ENCODE measurements at places on chromosomes 7 and 10.

- peak; percentile 48 for DNase-seq
These were observed 322.4 kb downstream of the HGF start for GRCh38 chr7:81447351-81447952.

DNA sequence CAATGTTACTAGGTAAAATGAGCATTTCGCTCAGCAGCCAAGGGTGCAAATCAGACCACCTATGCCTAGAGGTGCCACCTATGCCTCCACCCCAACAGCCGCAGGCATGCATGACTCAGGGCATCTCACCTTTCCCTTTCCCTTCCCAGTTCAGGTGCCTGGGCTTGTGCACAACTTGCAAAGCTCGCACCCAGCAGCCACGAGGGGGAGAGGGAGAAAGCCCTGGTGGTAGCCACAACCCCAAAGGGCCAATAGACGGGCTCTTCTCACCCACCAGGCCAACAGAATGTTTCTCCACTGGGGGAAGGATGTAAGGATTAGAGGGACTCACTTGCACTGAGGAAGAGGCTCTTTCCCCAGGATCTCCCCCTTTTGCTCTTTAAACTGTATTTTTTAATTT lies 462.3 kb upstream of the PCDH15 start:
- DNase-seq = no peak

DNA sequence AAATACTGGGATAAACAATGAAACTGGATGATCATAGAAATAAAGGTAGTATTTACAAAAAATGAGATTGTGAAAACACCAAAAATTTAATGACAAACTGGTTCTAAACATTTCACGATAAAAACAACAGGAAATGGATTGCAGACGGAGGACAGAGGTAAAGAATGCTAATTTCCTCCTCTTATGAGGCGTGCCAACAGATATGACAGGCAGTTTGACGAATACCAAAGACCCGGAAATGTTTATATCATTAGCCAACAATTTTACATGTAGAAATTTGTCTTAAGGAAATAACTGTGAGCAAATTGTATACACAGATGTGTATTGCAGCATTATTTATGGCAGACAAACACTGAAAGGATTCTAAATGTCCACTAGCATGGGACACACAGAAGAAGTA lies 162.0 kb upstream of the MGMT start:
- peak; percentile 14 for DNase-seq

DNA sequence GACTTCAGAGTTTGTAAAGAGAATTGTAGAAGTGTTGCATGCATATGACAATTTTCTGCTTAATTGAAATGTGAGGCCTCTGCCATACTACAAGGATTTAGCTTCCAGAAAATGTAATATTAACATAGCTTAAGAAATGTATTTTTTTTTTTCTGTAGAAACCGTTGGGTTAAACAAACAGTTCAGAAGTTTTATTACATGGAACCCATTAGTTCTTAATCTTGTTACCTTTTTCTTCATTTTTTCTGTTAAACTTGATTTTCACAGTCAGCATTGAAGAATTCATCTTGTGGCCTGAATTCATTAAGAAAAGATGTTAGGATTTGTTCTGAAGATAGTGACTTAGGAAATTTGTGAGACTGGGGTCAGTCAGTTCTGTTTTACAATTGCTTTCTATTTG lies 4.9 kb downstream of the PTEN start:
- no peak for DNase-seq

GRCh38 chr10:122347170-122347841 lies 27.2 kb upstream of the PLEKHA1 start:
- no peak for DNase-seq

- DNase-seq = no peak
These were observed 91.7 kb downstream of the MET start for GRCh38 chr7:116763647-116764046.

DNA sequence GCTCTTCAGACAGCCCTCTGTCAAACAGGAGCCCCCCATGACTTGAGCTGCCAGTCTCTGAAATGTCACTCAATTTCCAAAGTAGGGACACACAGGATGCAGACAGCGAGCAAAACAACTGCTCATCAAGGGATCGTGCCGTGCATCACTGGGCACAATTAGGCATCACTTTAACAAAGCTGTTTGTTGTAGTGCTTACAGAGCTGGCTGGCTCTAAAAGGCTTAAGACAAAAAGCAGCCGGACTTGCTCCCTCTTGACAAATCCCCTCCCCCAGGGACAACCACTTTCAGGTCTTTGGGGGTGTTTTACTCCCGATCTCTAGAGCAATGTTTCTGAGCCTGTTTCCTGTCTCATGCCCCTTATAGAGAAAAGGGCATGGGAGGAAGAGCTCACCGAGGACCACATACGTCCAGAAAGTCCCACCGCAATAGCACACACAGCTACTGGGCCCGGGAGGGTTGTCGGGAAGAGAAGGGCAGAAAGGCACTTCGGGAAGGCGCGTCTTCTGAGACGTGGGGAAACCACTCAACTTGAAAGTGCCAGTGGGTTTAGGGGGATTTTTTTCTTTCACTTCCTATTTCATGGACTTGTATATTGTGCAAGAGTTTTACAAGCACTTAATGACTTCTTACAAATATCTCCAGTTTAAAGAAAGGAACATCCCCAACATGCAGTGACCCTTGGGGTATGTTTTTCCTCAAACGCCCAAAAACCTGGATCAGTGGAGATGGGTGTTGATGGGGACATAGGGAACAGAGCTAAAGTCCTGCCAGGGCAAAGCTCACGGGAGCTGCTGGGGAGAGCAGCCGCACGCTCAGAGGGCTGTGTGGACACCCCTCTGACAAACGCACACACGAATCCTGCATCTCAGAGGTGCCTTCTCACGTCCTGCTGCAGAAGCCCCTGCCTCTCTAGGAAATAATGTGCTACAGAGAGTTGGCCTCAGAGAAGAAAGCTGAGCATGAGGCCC lies 27.1 kb downstream of the LRRC20 start:
- no peak for DNase-seq

GRCh38 chr10:35185260-35186034 lies 58.8 kb downstream of the CREM start:
- DNase-seq = no peak

GRCh38 chr7:111381590-111381989 lies 180.7 kb downstream of the IMMP2L start:
- no peak for DNase-seq

DNA sequence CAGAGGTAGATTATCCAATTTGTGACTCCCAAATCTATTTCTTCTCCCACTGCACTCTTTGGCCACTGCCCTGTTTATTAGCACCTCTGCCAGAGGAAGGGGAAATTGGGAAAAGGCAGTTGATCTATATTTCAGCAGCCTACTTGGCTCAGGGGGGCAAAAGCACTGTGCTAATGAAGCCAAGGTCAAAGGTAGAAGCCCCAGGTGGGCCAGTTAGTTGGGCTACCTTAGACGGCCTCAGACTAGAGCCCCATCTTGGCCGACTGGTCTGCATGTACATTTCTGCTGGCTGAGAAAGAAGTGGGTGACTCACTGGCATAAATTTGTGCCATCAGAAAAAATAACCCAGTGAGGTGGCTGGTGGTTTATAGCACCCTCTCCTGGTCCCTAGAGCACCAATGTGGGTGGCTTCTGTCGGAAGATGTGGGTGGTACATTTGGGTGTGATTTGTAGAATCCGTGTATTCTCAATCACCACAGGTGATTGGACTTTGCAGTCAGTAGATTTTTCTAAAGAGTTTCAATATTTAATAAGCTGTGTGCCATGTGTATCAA lies 293.3 kb upstream of the MKI67 start:
- DNase-seq = no peak

DNA sequence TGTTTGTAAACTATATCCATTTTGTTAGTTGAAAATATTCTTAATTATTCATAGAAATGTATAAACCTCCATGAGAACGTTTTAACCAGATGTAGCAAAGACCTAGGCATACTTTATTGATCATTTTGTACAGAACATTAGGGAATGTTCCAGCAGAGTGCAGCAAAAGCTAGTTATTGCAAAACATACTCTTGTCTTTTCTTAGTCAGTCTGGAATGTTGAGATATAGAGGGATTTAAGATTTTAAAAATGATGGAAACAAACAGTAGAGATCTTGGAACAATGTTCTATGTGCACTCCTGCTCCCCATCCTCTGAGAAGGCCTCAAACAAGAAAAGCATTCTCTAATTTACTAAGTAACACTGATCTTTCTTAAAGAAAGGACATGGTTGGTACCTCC lies 292.1 kb downstream of the BBS9 start:
- no peak for DNase-seq

- DNase-seq = no peak
These were observed 20.6 kb upstream of the FKBP9 start for GRCh38 chr7:32936689-32937088.

GRCh38 chr10:15370212-15370855 lies 755 bp downstream of the FAM171A1 start:
- peak; percentile 32 for DNase-seq

GRCh38 chr7:140640060-140640637 lies 464 bp downstream of the DENND2A start:
- DNase-seq = peak; percentile 20

GRCh38 chr10:120607016-120607709 lies 150.1 kb downstream of the PLPP4 start:
- no peak for DNase-seq

DNA sequence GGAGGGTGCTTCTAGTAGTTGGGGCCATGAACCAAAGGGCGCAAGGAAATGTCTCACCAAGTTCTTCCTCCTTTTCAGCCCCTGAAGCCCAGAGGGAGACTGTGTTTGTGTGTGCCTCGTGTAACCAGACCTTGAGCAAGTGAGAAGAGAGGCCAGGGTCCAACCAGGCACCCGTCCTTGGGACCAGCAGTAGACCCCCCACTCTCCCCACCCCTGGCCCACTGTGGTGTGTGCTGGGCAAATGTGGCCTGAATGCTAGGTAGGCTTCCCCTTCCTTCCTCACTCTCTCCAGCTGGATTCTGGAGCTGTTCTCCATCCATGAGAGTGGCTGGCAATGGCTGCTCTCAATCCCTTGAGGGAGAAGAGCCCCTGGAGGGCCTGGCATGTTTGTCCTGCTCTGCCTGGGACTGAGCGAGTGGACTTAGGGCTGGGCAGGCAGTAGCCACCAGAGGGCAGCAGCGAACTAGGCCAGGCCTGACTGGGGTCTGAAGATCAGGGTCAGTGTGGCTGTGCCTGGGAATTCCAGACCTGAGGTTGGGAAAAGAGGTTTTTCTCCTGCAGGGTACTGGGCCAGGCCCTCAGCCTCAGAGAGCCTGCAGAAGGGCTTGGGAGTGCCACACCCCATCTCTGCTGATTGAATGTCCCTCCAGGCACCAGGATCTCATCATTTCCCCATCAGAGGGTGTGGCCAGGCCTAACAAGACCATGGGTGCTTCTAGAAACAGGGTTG lies 12.5 kb downstream of the SFRP5 start:
- peak; percentile 77 for DNase-seq

DNA sequence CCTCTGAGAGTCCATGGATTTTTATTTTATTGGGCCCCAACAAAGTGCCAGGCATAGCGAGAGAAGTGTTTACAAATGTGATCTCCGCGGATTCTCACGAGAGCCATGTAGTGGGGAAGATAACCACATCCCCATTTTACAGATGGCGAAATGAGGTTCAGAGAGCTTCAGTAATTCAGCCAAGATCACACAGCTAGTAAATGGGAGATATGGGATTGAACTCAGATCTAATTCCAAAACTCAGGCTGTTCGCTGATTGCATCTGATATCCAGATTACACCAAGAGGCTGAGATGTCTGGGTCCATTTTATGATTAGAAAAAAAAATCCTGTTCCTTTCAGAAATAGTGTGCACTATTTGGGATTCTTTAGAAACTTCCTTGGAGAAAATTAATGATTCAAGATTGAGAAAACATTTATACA lies 1.3 kb downstream of the FAS start:
- no peak for DNase-seq

- peak; percentile 89 for DNase-seq
These were observed 41.4 kb upstream of the SGCE start for GRCh38 chr7:94697035-94697974.

DNA sequence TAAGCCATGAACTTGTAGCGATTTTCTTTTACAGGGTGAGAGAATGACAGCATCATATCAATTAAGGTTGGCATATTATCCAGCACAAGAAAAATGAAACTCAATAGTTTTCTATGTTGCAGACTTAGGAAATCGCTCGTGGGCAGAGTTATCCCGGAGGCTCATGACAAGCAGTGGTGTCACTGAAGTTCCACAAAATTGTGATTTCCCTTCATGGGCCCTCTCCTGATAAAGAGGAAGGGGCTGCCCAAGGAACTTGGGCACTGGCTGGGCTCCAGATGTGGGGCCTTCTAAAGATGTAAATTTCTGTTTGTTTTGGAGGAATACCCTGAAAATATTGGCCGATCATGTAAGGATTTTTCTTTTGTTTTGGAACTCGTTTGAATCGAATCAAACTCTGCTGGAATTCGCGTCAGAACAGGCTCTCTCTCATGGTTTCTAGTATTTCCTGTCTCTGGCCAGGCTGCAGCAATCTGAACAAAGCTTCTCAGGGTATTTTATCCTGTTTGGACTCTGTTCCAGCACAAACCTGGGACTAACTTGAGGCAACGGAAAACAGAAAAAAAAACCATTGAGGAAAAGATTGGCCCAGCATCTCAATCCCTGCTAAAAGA lies 340.6 kb upstream of the NRP1 start:
- peak; percentile 20 for DNase-seq

GRCh38 chr7:55043691-55044370 lies 25.0 kb downstream of the EGFR start:
- DNase-seq = no peak

DNA sequence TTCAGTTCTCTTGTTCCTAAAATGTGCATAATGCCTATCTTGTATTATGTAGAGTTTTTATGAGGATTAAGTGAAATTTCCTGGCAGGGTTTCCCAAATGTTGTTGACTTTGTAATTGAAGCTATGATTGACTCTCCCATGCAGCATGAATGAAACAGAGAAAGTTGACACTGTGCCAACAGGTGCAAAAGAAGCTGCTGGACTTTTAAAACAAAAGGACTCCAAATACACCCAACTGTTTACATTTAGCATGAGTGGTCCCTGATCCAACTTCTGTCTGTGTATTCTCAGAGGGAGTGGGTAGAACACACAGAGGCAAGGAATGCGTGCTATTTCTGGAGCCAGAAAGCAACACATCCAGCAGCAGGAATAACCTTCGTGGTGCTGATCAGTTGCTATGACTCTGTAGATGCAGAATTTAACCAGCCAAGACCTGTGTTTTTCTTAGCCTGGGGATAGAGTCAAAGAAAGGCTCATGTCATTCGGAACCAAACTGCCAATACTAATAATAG lies 14.4 kb upstream of the RBM20 start:
- DNase-seq = peak; percentile 20

DNA sequence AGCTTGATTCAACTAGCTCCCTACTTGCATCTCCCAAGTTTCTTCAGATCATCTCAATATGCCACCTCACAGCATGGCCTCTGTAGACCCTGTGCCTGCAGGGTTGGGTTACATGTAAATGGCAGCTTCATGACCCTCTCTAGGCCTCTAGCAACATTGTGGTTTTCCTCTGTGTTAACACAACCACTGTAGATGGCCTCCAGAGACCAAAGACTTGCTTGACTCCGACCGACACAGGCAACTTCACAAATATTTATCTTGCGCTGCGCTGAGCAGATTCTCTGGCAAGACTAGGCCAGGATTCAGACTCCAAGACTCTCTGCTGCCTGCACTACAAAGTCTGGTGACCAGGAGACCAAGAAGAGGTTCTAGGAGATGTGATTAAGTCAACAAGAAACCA lies 75.9 kb downstream of the CNOT4 start:
- DNase-seq = no peak

GRCh38 chr7:103129702-103130549 lies 19.0 kb downstream of the NAPEPLD start:
- DNase-seq = no peak

- peak; percentile 14 for DNase-seq
These were observed 49.5 kb downstream of the NEURL1 start for GRCh38 chr10:103542764-103543616.
